Stimulated activated CD4-positive, alpha-beta T cell treated with anti-CD3 and anti-CD28 coated beads, Interleukin-4, amount 100 ng/mL, for 1 hour (primary cell): ENCODE measurements at places on chromosomes 5 and 9.

DNA sequence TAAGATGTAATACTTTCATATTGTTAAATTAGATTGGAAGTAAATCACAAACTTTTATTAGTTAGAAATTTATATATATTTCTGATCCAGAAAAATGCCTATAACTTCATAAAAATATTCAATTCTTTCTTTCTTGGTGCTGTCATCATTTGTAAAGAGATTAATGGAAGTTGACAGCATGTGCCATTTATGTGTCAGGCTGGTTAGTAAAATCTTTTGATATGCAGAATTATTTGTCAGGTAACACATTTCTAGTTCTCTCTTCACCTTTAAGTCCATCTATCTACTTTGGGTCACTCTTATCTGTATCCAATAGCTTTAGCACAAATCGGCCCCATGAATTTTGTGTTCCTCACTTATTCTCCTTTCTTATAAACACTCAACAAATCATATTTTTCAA is 102.9 kb downstream of the ISL1 start:
- no peak for DNase-seq

GRCh38 chr5:39143151-39143860 is 69.1 kb upstream of the RICTOR start:
- DNase-seq: no peak

- DNase-seq: no peak
Measured at GRCh38 chr9:13478160-13478559, 198.7 kb upstream of the MPDZ start.

- no peak for DNase-seq
Measured at GRCh38 chr5:153456993-153457392, 33.5 kb upstream of the GRIA1 start.

GRCh38 chr9:112559629-112560413 is 73.2 kb downstream of the KIAA1958 start:
- DNase-seq: no peak

DNA sequence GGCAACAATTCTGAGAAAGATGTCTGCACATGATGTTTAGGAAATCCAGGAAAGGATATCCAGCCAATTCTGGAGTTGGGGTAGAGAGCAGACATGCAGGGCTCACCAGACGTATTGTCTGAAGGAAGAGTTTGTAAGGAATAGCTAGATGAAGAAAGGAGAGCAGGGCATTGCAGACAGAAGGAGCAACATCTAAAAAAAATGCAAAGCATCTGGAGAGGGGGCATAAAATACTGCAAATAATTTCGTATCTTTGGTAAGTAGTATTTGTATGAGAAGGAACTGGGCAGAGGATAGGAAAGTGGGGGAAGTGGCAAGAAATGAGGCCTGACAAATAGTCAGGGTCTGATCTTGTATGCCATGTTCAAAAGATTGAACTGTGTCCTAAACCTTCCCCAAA is 74.8 kb downstream of the MACIR start:
- no peak for DNase-seq

- DNase-seq: no peak
Measured at GRCh38 chr5:12109075-12109688, 204.9 kb upstream of the CTNND2 start.

GRCh38 chr5:95850391-95850894 is 27.9 kb upstream of the GLRX start:
- DNase-seq: no peak

DNA sequence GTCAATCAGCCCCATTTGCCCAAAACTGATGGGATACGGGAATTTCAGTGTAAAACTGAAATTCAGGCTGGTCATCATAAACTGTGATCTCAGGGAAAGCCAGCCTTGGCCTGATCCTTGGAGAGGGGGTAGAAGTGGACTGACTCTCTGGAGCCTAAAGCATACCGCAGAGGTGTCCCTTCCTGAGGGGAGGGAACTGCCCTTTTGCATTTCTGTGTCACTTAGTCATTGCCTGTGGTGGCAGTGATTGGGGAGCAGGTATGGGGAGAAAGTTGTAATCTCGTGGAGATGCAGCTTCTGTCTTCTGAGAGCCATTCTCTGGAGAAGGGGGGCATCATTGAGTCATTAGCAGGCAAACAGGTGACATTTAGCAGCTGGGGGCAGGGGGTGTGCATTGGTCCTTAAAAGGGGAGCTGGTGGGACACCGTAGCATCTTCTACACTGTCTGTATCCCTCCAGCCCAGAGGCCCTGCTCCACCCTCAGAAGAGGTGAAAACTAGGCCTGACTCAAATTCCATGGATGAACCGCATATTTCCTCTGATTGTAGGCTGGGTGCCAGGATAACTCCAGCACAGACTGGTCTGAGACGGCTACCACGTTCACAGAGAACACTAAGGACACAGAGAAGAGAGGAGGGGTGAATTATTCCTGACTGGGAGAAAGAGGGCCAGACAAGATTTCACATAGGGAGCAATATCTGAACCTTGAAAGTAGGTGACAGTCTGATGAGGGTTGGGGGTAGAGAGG is 143.3 kb downstream of the SEC61B start:
- no peak for DNase-seq

GRCh38 chr5:155676967-155677366 is 650.0 kb upstream of the SGCD start:
- DNase-seq: no peak

DNA sequence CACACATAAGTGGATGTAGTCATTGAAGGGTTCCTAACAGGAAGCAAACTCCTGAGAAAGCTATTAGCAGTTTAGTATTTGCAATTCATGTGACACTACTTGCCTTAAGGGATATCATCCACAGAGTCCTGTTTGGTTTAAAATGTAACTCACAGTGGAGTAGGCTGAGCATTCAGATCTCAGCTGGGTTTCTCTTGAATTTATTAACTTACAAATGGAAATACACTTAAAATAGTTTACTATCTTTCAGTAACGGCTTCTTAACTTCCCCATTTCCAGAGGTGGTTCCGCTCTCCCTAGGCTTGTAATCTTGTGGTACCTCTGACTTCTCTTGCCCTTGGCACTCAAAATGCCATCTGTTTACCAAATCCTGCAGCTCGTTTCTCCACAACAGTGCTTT is 660.7 kb upstream of the ADAMTS16 start:
- no peak for DNase-seq

- no peak for DNase-seq
Measured at GRCh38 chr5:139664086-139664693, 16.0 kb downstream of the CXXC5 start.

- DNase-seq: no peak
Measured at GRCh38 chr5:45260292-45260691, 435.9 kb downstream of the HCN1 start.

DNA sequence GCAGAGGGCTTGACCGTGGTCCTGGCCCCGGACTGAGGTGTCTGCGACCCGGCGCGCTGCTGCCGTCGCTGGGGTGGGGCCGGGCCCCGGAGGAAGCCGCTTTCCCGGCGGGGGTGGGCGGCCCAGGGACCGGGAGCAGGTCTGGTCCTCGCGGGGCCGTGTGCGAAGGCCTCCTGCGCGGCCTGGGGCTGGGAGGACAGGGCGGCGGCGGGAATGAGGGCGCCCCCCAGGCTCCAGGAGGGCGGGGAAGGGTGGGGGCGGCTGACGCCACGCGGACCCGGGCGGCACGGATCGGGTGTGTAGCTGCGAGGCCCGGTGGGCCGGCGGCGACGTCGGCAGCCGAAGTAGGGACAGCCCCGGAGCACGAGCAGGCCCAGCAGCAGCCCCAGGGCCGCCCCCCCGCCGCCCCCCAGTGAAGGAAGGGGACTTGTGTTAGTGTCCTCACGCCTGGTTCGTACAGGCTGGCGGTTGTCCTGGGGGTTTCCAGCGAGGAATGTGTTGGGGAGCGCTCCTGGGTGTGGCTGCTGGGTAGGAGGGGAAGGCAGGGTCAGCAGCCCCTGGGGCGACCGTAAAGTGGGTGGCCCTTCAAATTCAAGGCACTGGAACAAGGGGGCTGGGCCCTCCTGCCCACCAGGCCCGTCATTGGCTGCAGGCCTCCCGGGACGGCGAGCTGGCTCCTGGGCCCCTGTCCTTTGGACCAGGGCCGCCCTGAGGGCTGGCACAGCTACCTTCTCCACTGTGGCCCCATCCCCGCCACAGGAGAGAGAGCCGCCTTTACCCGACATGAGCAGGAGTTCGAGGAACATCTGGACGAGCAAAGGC is 597 bp upstream of the TMEM250 start:
- DNase-seq: peak; percentile 38

DNA sequence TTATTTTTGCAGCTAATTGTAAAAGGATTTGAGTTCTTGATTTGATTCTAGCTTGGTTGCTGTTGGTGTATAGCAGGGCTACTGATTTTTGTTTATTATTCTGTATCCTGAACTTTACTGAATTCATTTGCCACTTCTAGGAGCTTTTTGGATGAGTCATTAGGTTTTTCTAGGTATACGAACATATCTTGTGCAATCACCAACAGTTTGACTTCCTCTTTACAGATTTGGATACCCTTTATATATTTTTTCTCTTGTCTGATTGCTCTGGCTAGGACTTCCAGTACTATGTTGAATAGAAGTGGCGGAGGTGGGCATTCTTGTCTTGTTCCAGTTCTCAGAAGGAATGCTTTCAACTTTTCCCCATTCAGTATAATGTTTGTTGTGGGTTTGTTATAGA is 210.8 kb downstream of the FGF10 start:
- DNase-seq: no peak

- no peak for DNase-seq
Measured at GRCh38 chr9:9117866-9118265, 1318.3 kb upstream of the DMAC1 start.

- DNase-seq: peak; percentile 29
Measured at GRCh38 chr5:157574456-157575380, 857 bp downstream of the ADAM19 start.

DNA sequence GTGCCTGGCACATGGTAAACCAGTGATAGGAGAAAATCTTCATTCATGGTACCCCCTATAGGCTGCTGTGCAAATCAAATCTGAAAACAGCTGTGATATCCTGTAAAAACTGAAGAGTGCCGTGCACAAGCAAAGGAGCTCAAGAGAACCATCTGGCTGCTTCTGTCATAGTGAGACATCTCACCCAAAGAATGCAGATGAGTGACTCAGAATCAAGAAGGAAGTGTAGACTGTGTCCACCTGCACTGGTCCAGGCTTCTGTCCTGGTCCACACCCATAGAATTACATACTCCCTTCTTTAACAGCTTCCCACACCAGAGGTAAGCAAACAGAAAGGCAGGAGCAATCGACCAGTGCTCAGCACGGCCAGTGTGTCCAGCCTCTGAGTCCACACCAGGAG is 195.9 kb downstream of the ASTN2 start:
- no peak for DNase-seq

GRCh38 chr9:137270929-137271695 is 6.4 kb upstream of the TOR4A start:
- DNase-seq: no peak

- DNase-seq: no peak
Measured at GRCh38 chr9:129108805-129109536, 1.6 kb downstream of the CRAT start.

DNA sequence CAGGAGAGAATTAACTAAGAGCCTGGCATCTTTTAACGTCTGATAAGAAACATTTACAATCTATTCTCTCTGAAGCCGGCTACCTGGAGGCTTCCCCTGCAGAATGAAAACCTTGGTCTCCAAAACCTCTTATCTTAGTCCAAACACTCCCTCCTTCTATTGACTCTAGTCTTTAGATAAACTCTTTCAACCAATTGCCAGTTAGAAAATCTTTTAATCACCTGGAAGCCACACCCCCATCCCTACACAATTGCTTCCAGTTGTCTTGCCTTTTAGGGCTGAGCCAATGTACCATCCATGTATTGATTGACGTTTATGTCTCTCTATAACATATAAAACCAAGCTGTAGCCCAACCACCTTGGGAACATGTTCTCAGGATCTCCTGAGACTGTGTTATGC is 1343.1 kb upstream of the C9orf72 start:
- DNase-seq: no peak

DNA sequence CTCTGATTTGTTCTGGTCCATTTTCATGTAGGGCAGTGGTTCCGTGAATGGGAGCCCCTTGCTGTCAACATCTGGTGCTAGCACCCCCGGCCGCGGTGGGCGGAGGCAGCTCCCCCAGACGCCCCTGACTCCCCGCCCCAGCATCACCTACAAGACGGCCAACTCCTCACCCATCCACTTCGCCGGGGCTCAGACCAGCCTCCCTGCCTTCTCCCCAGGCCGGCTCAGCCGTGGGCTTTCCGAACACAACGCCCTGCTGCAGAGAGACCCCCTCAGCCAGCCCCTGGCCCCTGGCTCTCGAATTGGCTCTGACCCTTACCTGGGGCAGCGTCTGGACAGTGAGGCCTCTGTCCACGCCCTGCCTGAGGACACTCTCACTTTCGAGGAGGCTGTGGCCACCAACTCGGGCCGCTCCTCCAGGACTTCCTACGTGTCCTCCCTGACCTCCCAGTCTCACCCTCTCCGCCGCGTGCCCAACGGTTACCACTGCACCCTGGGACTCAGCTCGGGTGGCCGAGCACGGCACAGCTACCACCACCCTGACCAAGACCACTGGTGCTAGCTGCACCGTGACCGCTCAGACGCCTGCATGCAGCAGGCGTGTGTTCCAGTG is 244.0 kb downstream of the CACNA1B start:
- DNase-seq: no peak

- no peak for DNase-seq
Measured at GRCh38 chr9:21121079-21121478, 20.6 kb downstream of the IFNW1 start.

GRCh38 chr5:141850244-141850768 is 27.9 kb downstream of the PCDH1 start:
- DNase-seq: peak; percentile 32

DNA sequence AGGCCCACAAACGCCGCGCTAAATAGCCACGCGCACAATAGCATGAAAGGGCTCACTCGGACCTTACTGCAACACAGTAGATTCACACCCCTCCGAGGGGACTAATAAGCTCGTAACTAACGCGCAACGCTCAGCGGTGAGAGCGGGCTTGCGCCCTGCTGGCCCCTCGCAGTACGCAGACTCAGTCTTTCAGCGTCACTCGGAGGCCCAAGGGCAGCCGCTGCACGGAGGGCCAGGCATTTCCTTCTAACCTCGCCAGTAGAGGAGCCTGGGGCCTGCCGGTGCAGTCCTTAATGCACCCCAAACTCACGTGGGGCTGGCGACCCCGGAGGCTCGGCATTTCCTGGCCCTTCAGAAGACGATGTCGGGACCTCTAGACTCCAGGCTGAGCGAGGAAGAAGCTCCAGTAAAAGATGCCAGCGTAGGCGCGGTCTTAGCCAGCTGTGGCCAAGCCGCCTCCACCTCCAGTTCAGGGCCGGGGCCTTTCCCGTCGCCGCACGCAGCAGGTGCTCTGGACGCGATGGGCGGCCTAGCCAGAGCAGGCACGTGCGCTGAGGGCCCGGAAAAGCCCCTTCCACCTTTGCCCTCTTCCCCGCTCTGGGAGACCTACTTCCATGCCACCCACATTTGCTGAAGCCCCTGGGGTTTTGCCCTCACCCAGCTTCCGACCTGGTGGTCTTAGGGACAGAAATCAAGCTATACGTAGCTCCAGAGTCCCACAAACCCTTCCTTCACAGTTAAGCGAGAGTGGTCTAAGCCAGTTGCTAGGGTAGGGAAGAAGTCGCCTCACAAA is 38.3 kb upstream of the TIFAB start:
- no peak for DNase-seq

- DNase-seq: no peak
Measured at GRCh38 chr5:57172466-57173318, 1.2 kb upstream of the GPBP1 start.
